ENCODE measurements at places on chromosomes 12 and 14.

- no peak for DNase-seq
Observed at GRCh38 chr14:64993266-64993930, 6.7 kb downstream of the FNTB start.

DNA sequence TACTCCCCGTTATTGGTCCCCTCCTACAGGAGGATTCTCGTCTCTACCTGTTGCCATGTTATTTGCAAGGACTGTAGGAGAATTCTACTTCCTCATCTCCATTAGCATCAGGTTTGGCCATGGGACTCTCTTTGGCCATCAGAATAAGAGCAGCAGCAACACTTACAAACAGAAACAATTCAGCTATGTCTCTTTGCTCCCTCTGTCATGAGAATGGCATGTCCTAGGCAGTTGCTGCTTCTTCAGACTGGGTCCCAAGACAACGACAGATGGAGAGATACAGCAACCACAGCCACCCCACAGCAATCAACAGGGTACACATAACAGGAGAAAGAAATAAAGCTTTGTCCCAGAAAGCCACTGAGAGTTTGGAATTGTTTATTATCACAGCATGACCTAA, 19.7 kb downstream of the SLC41A2 start:
- no peak for DNase-seq

DNA sequence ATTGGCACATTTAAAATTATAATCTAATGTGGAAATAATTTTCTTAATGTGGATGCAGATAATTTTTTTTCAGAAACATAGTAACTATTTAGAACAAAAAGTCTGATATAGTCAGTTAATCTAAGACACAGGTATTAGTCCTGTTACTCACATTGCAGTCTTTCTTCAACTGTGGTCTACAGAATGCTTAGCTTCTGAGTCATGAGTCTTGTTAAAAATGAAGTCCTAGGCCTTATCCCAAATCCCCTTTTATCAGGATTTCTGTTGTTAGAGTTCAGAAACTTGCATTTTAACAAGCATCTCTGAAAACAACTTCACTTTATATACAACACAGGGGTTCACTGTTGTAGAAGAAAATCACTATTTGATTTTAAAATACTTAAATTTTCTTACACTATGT, 112.2 kb downstream of the SLC16A7 start:
- no peak for DNase-seq

- peak; percentile 97 for DNase-seq
Observed at GRCh38 chr12:132908145-132909029, 21.0 kb upstream of the CHFR start.

DNA sequence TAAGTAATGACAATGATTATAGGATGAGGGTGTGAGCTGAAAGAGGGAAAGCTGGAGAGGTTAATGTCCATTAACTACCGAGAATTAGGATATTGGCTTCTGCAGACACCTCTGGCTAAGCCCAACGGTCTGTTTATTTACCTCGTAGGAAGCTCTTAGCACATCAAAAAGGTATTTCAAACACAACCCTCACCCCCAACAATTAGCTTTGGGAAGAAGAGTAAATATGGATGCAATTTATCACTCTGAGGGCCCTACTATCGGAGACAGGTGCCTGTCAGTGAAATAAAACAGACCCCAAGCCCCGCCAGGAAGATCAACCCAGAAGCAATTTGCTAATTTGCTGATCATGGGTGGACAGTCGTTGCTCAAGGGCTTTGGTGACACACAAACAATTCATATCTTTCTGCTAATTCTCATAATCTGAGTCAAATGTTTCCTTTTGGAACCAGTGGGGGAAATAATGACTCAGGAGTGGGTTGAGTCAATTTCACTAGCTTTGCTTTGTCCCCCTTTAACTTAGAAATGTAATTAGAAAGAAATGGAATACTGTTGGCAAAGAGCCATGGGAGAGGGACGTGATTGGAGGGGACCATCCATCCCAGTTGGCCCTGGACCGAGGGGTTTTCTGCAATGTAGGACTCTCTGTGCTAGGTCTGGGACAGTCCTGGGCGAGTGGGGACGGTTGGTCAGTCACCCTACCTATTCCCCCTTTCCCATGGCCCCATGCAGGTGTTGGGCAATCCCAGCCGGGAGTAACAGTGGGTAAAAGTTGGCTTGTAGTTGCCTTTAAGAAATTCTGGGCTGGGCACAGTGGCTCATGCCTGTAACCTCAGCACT, 99.1 kb upstream of the MED13L start:
- DNase-seq: no peak

DNA sequence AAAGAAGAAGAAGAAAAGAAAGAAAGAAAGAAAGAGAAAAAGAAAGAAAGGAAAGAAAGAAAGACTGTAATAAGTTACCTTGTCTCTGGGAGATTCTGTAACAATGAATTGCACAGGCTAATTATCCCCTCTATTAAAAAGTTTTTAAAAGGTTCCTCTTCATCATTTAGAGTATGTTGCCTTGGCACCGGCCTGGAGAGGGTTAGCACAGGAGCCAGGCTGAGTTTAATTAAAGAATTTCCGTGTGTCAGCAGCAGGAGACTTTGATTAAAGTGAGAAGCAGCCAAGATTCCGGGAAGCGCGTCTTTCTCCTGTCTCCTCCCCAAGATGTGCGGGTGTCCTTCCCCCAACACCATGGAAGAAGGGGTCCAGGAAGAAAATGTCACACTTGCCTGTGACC, 92.8 kb upstream of the ETV6 start:
- DNase-seq: no peak

- no peak for DNase-seq
Observed at GRCh38 chr12:102023343-102023930, 38.4 kb downstream of the WASHC3 start.

DNA sequence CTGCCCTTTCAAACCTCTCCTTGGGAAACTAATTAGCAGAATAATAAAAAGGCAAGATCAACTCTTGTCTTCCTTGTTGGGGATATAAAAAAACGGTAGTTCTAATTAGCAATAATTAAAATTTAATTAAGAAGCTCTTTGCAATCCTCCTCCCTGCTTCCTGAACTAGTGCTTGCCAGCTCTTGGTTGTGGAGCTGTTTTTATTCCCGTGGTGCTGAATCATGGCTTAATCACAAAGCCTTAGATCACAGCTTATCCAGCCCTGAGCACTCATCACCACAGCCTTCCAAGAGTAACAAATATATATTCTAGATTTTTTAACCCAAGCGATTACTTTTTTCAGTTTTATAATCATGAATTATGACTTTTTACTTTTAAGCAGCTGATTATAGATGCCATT, 63.2 kb upstream of the INSM2 start:
- no peak for DNase-seq

DNA sequence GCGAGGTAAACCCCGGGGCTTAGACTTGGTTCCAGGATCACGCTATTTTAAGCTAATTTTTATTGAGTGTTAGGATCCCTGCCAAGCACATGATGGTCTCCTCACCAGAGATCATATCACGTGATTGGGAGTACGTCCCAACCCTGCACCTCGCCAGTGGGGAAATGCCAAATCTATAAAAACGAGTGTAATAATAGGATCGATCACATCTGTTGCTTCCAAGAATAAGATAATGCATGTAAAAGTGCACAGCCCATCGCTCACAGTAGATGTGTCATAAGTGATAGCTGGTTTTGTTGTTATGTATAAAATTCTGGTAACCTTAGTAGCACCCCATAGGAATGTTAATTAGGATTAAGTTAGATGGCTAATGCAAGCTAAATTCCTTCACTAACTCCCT, 581.0 kb upstream of the TMEM132C start:
- no peak for DNase-seq

GRCh38 chr14:66813636-66814035, 305.7 kb downstream of the GPHN start:
- DNase-seq: no peak

GRCh38 chr14:97290065-97290464, 492.9 kb downstream of the VRK1 start:
- no peak for DNase-seq

DNA sequence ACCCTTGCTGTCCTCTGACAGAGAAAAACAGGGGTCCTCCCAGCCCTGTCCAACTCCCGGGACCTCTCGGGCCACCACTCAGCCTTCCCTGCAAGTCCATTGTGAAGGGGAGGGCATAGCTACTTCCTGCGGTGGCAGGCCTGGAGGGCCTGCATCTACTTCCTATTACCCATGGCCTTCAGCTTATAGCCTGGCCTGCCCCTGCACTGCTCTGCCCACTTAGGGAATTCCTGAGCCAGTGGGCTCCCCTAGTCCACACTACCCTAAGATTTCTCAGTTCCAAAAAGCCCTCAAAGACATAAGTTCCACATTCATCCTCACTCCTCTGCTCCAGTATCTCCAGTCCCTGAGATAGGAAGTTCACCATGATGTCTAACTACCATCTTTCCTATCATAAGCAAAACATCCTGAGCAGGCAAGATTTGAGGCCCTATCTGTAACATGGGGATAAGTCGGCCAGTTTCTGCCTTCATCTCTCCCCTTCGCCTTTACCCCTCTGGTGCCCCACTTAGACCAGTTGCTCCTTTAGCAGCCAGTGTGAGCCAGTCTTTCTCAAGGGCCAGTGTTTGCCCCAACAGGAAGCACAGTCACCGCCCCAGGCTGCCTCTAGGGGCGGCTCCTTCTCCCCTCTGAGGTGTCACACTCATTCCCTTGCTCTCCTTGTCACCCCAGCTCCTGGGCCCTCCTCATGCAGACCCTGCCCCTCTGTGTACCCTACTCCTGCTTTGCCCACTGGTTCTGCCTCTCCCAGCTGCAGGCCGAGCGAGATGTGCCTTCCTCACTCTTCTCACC, 10.9 kb downstream of the HDAC7 start:
- peak; percentile 73 for DNase-seq

DNA sequence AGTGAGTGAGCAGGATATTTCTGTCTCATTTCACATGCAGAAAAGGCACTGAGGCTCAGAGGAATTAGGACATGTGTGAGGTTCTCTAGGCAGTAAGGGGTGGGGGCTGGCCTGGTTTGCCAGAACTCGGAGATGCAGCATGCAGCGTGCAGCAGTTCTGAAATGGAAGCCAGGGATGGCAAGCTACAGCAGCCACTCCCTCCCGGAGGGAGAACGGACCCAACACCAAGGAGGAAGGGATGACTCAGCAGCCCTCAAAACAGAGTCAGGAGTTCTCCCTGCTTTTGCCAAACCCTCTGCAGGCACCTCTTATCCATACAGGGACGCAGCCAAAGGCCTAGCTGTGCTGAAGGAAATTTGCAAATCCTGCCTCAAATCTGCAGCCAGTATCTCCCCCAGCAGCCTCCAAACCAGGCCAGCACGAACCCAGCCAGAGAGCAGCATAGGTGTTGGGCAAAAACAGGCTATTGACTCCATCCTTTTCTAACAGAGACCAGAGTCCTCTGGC, 10.3 kb upstream of the SERPINA3 start:
- DNase-seq: no peak

GRCh38 chr14:28681681-28682080, 84.9 kb upstream of the FOXG1 start:
- DNase-seq: no peak

GRCh38 chr12:124940393-124941169, 26.1 kb upstream of the UBC start:
- peak; percentile 90 for DNase-seq

DNA sequence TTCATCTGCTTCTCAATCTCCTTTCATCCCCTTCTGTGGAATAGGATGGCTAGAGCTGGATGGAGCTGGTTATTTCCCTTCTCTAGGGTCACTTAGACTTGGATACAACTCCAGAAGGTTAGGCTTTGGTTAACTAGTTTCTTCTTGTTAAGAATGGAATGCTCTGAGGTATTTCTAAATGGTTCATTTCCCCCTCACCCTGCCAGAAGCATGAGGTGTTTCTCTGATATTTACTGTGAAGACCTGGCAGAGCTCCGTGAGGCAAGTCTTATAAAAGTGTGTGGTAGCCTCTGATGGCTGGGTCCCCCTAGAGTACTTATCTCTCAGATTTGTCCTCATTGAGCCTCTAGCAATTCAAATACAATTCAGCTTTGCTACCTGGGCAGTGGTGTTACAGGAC, 207.9 kb downstream of the SLC16A7 start:
- no peak for DNase-seq

- DNase-seq: no peak
Observed at GRCh38 chr12:91633734-91634357, 451.2 kb upstream of the DCN start.

- DNase-seq: no peak
Observed at GRCh38 chr14:20971705-20972021, 16.4 kb downstream of the RNASE2 start.

DNA sequence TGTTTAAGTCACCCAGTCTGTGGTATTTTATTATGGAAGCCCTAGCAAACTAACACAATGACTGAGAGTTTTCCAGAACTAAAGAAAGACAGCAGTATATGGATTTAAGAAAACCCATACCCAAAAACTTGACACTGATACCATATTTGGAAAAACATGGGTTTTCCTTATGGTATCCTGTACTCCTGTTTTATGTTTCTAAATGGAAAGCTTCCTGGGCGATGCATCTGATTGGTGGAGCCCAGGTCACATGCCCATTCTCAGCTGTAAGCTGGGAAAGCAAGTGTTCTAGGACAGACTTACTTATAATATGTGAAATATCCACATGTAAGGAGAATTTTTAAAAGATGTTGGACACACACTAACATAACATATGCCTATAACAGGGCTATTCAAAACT, 4.5 kb upstream of the RNASE4 start:
- DNase-seq: peak; percentile 40

DNA sequence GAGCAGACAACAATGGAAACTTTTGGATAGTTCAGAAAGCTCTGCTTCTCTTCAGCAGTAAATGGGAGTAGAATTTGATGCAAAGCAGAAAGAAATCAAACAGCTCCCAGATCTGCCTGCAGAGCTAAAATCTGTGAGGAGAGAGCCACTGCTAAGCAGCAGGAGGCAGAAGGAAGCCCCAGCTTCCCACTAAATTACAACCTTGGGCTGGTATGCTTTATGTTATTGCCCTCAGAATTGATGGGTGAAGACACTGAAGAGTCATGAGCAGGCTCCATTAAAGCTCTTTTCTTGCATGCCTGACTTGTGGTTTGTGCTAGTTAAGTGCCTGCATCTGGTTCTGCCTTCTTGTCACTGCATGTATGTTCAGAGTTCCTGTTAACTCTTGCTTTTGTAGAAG, 8.4 kb downstream of the ZC2HC1C start:
- no peak for DNase-seq

DNA sequence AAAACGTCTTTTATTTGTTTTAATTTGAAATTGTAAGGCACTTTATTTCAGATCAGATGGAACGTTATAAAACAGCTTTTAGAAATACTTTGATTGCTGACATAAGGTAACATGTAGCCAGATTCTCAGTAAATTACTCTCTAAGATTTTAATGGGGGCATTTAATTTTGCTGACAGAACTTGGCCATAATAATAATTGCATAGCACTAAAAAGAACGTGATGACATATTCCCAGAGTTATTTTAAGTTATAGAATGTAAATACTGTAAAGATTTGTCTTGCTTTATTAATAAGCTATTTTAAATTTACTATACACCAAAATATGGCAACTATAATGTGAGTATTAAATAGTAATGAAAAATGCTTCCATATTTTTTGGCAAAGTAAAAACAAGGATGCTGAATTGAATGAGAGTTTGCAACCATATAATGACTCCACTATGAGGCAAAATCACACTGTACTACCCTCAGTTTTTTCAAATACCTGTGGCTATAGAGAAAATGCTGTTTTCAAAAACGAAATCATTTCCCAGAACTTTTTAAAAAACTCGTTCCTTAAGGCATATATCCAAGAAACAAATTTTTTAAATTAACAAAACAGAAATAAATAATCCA, 876 bp downstream of the LUM start:
- no peak for DNase-seq

GRCh38 chr14:88868558-88869159, 44.2 kb downstream of the TTC8 start:
- no peak for DNase-seq
